Suppressor macrophage (primary cell): ENCODE measurements at places on chromosomes 12 and 14.

GRCh38 chr14:60981633-60982455, 799 bp downstream of the SLC38A6 start:
- peak; percentile 58 for DNase-seq

DNA sequence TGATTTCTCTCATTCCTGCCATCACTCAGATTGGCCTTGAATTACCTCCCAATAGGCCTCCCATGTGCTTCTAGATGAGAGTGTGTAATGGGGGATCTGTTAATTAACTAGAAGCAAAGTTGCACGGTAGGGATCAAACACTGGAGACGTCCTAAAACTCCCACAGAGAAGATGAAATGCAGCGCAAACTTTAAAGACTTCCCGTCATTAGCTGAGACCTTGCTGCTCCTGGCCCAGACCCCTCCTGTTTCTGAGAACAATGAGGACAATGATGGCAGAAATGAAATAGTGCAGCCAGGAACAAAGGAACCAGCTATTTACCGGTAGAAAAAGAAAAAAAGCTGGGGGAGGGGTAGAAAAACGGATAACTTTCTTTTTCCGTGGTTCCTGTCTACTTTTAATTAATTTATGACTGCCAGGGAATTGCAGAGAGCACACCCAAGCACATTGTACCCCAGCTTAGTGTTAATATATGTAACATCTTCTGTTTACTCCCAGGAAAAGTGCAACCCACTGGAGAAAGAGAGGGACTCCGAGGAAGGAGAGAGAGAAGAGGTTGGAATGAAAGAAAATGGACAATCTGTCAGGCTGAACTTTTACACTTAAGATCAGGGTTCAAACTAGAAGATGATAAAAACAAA, 280.7 kb upstream of the SOX5 start:
- no peak for DNase-seq

- no peak for DNase-seq
Measured at GRCh38 chr14:75736845-75737485, 75.9 kb downstream of the TTLL5 start.

DNA sequence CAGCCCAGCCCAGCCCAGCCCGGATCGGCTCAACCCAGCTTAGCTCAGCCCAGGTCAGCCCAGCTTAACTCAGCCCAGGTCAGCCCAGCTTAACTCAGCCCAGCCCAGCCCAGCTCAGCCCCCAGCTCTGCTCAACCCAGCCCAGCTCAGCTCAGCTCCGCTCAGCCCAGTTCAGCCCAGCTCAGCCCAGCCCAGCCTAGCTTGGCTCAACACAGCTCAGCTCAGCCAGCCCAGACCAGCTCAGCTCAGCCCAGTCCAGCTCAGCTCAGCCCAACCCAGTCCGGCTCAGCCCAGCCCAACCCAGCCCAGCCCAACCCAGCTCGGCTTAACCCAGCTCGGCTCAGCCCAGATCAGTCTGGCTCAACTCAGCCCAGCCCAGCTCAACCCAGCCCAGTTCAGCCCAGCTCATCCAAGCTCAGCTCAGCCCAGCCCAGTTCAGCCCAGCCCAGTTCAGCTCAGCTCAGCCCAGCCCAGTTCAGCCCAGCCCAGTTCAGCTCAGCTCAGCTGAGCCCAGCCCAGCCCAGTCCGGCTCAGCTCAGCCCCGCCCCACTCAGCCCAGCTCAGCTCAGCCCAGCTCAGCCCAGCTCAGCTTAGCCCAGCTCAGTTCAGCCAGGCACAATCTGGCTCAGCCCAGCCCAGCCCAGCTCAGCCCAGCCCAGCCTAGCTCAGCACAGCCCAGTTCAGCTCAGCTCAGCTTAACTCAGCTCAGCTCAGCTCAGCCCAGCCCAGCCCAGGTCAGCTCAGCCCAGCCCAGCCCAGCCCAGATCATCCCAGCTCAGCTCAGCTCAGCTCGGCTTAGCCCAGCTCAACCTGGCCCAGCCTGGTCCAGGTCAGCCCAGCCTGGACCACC, 331.7 kb downstream of the TMEM121 start:
- peak; percentile 19 for DNase-seq

- DNase-seq = no peak
Measured at GRCh38 chr14:30673071-30673470, 51.0 kb downstream of the SCFD1 start.

GRCh38 chr14:61646366-61647116, 48.8 kb upstream of the HIF1A start:
- no peak for DNase-seq

- peak; percentile 40 for DNase-seq
Measured at GRCh38 chr12:14958361-14959125, 2.9 kb downstream of the ARHGDIB start.

DNA sequence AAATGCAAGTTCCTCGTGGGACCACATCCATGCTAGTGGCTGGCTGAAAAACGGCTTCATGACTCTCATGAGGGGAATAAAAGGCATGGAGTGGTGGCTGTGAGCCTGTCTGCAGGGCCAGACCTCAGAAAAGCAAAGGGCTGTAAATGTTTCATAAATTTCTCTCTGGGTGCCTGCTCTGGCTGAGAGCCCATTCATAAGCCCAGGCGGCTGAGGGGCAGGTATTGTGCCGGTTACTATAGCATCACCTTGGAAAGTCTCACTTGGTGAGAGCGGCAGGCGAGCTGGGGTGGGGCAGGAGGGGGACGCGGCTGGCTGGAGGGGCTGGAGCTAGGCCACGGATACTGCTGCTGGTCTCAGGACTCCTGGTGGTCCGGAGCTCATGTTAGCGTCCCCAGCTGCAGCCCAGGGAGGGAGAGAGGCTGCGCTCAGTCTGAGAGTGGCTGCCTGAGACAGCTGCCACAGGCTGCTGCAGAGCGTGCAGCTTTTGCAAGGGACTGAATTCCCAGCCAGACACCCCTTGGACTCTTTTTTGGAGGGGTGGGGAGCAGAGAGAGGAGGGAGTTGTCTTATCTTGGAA, at the start of gene SLC17A8:
Gene SLC17A8 (plus strand): TSS at position 431 of the 580 bp plus-strand sequence. CDS start 318 bp downstream, outside the sequence.
- DNase-seq = no peak

GRCh38 chr14:103501041-103501870, 21.4 kb downstream of the CKB start:
- no peak for DNase-seq

- no peak for DNase-seq
Measured at GRCh38 chr12:103139876-103140275, 182.4 kb downstream of the ASCL1 start.

- no peak for DNase-seq
Measured at GRCh38 chr12:7289743-7290142, 14.1 kb upstream of the ACSM4 start.

GRCh38 chr12:11746024-11746771, 96.7 kb downstream of the ETV6 start:
- DNase-seq = peak; percentile 98

DNA sequence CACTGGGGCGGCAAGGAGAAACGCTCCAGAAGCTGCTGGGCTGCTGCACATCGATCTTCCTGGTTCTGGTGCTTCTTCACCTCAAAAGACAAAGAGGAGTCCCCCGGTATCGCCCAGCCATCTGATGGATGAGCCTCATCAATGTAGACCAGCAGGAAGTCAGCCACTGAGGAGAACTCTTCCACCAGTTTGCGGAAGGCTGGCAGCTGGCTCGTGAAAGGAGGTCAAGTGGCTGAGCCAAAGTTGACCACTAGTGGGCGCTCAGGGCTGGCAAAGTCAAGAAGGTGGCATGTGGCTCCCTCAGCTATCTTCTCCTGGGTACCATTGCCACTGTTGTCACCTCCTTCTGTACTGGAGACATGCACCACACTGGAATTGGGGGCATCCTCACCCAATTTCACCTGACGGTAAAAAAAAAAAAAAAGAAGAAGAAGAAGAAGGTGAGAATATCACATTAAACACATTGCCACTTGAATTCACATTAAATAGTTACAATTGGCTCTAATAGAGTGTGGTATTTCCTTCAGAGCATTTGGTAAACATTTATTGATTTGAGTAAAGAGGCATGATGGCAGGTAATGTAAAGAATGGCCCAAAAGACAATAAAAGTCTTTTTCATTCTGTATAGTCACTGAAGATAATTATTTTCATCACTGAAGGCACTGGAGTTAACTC, 8.3 kb downstream of the DIO2 start:
- DNase-seq = peak; percentile 36

DNA sequence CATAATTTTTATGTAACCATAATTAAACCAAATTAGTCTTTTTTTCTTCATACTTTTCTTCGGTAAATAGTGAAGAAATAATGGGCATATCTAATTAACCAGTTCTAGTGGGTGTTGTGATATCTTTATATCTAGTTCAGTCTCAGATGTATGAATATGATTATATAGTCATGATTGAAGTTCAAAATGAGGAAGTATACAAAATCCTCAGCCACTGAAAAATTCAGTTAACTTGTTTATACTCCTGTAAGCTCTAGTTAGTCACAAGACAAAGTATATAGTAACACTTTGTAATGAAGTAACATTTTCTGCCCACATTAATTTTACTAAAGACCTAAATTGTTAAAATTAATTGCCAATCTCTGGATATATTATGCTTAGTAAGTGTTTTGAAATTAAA, 46.5 kb downstream of the CAND1 start:
- no peak for DNase-seq
